ENCODE measurements at places on chromosomes 4 and X.

- no peak for DNase-seq
Observed at GRCh38 chr4:182533964-182534363, 290.8 kb downstream of the TENM3 start.

- no peak for DNase-seq
Observed at GRCh38 chrX:55007656-55008055, 7.5 kb downstream of the APEX2 start.

DNA sequence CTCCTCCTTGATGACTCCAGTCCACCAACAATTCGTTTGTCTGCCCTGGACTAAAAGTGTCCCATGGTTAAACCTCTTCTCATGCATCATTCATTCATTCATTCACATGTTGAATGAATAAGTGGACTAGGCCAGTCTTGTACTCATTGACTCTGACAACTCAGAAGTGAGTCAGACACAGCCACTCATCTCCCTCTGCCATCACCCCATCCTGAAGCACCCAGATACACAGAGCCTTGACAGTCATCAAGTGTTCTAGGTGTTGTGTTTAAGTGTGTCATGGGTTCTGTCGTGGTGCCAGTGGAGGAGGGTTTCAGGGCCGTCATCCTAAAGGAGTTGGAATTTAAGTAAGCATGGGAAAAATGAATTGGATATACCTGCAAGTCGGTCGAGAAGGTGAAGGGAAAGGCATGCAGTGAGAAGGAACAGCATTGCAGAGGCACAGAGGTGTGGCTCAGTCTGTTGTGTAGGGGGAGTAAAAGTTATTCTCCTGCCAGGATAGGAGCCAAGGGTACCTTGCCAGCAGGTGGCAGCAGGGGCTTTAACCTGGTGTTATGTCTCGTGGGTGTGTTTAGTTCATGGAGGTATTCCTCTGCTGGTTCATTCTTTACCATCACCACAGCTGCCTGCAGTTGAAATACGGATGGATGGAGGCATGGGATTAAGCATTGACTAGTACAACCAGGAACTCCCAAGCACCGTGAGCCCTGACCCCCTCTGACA lies 18.3 kb downstream of the MAGED2 start:
- DNase-seq: no peak

DNA sequence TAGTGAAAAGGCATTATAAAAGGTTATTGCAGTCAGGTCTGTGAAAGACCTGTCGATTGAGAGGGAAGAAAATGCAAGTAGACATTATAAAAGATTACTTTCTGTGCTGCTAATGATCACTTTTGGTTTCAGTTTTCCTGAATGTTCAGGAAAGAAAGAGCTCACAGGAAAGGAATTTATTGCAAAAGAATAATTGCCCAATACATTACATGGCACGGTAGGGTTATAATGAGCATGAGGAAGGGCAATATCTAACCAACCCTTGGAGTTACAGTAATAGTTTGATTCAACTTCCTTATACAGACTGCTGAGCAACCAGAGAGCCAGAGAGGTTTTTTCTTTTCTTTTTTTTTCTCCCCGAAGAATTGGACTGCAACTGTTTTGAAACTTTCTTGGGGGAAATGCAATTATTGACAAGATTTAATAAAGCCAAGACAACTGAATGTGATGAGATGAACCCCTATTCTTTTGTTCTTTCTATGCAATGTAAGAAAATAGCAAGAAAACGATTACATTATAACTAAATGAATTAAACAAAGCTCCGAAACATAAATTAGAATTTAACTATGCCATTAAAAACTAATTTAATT lies 247.0 kb downstream of the C4orf33 start:
- peak; percentile 66 for DNase-seq

Measured in BJ (cell line).